Activated T-helper 1 cell treated with anti-CD3 and anti-CD28 coated beads, Interleukin-2, amount 50 U/mL, for 16 hours (primary cell): ENCODE measurements at places on chromosomes 16 and 17.

DNA sequence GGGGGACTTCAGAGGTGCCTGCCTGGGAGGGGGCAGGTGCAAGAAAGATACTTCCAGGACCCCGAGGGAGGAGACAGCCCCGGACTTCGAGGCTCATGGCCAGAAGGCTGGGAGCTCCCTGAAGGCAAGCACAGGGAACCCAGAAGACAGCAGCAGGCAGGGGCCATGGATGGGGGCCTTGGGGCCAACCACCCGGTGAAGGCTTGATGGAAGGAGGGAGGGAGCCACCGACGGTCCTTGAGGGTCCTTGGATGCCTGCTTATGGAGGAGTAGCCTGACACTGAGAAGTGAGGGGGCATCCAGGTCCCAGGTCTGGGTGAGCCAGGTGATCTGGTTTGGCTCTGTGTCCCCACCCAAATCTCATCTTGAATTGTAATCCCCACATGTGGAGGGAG lies 89.7 kb downstream of the SEC14L1 start:
- DNase-seq: no peak

GRCh38 chr17:45841883-45842525 lies 2.7 kb upstream of the SPPL2C start:
- DNase-seq: no peak

DNA sequence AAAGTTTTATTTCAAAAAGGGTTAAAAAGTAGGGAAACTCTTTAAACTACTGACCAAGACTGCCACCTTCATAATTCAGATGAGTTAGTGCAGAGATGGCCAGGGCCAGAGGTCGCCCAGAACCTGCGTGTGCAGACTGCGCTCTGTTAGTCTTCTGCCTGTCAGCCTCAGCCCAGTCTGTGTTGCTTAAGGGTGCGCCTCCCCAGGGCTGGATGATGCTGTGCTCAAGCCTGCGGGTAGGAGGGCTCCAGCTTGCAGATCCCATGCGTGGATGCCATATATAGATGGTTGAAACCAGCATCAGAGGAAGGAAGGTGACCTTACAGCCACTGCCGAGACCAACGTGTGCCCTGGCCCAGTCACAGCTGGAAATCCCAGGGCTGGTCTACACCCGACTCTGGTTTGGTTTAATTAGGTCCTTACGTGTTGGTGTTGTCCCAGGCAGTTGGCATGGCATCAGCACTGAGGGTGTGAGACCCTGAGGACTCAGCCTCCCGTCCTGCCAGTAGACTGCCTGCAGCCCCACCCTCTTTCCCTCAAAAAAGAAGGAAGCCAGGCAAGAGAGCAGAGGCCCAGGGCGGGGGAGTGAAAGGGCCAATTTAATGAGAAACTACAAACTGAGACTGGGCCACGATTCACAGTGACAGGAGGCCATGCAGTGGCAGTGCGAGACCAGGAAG lies 27.7 kb downstream of the CDIP1 start:
- no peak for DNase-seq

DNA sequence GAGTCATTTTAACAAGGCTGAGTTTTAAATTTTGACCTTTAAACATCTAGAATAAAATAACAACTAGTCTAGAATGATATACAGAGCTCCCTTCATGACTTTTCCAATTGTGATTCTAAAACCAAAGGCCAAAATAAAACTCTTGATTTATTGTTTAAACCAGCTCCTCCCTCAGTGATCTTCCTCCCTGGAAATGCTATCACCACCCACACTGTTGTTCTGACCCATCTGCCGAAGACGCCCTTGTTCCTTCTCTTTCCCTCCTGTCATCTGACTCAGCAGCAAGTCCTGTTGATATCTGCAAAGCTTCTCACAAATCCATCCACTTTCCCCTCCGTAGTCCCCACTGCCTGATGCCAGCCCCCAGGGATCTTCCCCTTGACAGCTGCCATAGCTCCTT lies 231.6 kb upstream of the DYNLRB2 start:
- no peak for DNase-seq

DNA sequence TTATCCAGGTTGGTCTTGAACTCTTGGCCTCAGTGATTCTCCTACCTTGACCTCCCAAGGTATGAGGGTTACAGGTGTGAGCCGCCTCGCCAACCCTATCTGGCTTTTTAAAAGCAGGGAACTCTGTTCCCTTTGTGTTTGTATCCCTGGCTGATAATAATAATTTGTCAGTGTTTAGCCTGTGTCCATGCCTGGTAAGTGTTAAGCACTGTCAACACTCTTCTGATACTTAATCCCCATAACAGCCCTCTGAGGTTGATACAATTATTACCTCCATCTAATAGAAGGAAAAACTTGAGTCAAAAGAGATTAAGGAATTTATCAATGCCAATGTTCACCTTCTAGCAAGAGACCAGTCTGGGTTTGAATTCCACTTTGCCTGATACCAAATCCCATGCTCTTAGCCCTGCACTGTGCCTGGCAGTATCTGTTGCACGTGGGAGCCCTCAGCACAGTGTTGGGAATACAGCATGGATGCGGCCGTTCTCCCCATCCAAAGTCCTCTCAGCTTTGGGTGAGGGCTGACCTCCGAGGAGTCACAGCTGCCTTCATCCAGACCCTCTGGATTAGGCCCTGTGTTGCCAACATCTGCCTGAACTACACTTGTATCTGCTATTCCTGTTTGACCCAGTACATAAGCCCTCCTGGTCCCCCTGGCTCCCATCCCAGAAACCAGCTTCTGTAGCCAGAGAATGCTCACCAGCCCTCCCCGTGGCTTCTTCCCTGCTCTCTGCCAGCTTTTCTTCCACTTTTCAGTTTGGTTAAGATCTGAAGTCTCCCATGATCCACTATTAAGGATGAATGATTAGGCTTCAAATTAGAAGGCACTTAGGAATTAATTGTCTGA lies 335.6 kb upstream of the ASIC2 start:
- no peak for DNase-seq

GRCh38 chr17:82740906-82741759 lies 5.7 kb downstream of the FN3K start:
- DNase-seq: no peak

DNA sequence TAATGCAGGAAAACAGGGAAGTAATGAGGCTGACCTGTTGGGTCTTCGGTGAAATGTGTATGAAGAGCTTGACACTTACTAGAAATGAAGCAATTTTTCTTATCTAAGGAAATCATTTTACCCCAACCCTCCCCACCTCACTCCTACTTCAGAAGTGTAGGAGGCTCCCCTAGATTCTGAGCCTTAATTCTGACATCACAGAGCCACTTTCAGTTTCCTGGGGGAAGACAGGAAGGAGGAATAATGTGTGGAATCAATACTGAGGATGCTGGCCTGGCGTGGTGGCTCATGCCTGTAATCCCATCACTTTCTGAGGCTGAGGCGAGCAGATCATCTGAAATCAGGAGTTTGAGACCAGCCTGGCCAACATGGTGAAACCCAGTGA lies 20.3 kb downstream of the FBRS start:
- DNase-seq: no peak
